CD4-positive, alpha-beta T cell treated with Interferon gamma for 1 hour (primary cell): ENCODE measurements at places on chromosomes 4 and X.

- DNase-seq: no peak
Observed at GRCh38 chrX:132272826-132273225, 53.6 kb upstream of the RAP2C start.

GRCh38 chr4:77305766-77306165 lies 148.8 kb downstream of the CCNG2 start:
- no peak for DNase-seq

- DNase-seq: no peak
Observed at GRCh38 chr4:158481811-158482210, 39.9 kb upstream of the RXFP1 start.

DNA sequence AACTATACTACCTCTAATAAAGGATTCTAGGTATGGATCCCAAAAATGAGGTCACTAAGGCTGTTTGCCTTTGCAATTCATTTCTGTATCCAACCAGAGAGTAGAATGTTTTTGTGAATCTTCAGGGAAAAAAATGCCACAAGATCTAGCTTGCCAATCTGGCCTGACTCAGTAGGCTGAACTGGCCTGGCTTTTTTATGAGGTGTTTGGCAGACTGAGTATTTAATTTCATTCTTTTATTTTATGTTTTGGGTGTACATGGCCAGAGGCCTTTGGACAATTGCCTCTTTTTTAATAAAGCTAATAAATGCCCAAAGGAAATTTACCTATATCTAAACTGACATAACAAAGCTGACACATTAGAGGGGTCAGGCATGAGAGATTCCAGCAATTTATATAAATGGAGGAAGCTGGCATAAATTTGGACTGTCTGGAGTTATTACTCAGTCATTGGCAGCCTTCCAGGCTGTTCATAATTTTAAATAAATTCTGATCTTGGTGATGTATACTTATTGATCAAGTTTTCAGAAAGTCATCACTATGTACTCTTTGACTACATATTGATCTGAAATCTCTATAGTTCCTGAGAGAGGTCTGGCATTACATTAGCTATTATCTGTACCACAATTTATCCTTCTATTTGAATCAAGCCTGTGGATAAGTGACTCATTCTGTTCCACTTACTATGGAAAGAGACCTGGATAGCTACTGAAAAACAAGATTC lies 376.4 kb upstream of the NOCT start:
- DNase-seq: no peak

DNA sequence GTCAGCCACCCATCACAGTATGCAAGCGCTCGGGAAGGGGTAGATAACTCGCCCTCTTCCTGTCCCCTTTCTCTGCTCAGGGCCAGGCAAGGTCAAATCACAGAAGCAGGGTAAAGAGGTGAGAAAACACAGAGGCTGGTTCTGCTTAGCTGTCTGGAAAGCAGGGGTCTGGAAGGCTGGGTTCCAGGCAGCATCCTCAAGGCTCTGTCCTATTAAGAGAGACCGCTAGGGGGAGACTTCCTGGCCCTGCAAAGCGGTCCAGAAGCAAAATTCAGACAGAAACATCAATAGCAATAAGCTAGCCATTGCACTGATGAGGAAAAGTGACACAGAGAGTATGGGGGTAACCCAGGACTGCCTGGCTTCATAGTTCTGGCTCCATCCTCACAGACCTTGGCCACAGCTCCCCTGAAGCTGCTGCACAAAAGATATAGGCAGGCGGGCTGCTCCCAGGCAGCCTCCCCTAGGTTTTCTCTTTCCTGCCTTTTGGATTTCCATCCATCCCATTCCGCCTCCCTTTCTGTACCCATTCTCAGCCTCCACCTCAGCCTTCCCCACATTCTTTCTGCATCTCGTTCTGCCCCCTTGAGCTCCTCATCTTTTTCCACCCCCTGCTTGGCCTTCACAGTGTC lies 308.5 kb downstream of the EVC2 start:
- no peak for DNase-seq

GRCh38 chrX:10769195-10769594 lies 148.8 kb upstream of the MID1 start:
- DNase-seq: no peak

DNA sequence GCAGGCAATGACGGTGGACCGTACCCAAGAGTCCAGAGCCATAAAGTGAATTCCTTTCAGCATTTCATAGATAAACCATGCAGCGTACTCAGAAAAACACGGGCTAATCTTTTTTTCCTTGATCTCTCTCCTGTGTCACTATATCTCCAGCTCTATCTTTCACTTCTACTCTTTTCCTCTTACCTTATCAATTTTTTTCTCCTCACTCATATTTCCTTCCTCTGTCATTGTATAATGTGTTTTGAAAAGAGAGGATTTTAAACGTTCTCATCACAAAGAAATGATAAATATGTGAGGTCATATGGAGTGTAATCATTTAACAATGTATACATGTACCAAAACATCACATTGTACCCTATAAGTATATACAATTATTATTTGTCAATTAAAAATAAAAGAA lies 176.5 kb downstream of the CPE start:
- no peak for DNase-seq

DNA sequence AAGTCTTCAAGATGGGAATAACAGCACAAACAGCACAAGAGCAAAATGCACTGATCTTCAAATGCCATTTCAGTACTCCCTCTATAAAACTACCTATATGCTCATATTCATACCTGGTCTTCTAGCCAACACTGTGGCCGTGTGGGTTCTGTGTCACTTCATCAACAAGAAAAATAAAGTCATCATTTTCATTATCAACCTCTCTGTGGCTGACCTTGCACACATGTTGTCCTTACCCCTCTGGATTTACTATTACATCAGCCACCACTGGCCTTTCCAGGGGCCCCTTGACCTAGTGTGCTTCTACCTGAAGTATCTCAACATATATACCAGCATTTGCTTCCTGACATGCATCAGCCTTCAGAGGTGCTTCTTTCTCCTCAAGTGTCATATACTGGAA lies 59.6 kb upstream of the GPR174 start:
- no peak for DNase-seq

DNA sequence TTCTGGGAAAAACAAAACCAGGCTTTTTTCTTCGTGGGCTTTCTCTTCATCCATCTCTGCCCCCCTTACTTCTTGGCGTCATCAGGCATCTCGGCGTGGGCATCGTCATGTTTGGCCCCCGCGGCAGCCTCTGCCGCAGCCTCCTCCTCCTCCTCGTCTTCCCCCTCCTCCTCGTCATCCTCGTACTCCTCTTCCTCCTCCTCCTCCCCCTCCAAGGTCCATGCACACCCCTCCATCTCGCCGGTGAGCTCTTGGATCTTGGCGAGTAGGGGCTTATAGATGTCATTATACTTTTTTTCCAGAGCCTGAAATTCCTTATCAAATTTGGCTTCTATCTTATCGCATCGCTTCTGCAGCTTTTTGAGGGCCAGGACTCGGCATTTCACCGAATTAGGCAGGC lies 488 bp downstream of the NAP1L5 start:
- DNase-seq: peak; percentile 40

- DNase-seq: no peak
Observed at GRCh38 chr4:119132306-119132705, 3.3 kb upstream of the MYOZ2 start.

DNA sequence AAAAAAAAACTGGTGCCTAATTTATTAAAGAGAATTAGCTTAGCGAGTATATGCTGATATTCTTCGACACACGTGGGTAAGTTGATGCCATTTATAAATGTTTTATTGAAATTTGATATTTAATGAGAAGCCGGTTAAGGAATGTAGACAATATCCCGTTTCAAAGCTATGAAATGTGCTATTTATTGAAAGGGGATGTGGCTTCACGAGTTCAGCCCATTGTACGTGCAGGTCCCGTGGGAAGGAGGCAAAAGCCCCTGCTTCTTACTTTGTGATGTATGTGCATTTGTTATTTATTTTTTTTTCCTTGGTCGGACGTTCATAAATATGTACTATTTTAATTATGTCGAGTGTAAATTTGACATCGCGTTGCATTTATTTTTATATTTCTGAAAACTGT lies 20.2 kb downstream of the SHOX start:
- no peak for DNase-seq

DNA sequence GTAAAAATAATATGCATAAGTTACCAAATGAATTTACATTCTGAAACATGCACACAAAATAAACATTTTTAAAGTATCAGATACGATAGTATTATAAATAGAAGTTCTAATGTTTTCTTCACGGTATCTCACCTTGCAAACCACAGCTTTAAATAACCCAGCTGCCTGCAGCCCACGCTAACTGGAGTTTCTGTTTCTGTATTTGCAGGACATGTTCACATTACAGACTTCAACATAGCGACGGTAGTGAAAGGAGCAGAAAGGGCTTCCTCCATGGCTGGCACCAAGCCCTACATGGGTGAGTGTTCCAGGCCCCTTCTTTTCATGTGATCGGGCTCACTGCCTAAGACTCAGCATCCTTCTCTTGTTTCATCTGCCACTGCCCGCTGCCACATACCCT lies 291.7 kb downstream of the EVC2 start:
- DNase-seq: no peak

DNA sequence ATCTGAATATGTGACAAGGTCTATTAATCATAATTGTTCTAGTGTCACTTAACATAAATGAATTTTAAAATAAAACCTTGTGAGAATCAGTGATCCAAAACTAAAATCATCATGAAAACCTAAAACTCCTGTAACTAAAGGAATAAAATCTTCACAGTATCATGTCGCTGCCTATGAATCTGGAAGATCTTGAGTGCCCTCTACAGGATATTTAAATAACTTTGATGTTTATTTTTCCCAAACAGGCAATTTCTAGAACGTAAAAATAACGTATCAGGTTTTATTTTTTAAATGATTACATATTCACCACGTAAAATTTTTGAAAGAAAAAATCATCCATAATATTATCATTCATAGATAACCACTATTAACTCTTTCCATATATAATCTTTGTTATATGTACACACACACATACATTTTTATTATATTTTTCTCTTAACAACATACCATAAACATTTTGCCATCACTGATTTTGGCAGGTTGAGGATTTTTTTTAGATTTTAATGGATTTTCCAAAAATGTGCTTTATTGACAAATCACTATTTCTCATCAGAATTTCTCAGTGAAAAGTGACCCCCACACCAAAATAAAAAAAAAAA lies 79.6 kb downstream of the COMMD8 start:
- DNase-seq: no peak

- no peak for DNase-seq
Observed at GRCh38 chr4:88705805-88706492, 8.3 kb upstream of the NAP1L5 start.

DNA sequence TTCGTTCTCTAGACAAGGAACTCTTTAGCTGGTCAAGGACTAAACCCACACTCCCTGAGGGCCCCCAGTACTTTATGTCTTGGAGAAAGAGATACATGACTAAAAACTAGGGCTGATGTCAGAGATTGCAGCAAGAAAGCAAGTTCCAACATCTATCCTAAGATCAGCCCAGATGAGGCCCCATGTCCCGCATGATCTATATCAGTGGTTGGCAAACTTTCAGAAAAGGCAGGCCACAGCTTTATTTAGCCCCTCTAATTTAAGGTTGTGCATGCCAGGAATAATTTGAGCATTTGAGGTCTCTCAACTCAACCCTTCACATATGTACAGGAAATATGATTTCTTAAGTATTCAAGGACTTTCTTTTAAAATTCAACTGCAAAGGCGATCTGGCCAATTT lies 44.1 kb upstream of the FRMD7 start:
- DNase-seq: no peak
